ENCODE measurements at places on chromosomes 13 and 19.

DNA sequence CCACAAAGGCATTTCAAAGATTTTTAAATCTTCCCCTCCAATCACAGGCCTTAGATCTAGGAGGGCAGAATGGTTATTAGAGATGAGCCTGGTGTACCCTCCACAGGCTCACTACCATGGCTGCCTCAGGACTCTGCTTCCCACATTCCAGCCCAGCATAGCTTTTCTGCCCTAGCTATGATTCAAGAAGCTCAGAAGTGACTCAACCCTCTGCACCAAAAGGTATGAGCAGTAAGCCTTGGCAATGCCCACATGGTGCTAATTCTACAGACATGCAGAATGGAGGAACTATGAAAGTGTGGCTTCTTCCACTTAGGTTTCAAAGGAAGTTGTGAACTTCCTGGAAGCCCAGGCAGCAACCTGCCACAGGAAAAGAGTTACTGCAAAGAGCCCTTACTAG lies 786.2 kb downstream of the SLITRK6 start:
- DNase-seq: no peak

DNA sequence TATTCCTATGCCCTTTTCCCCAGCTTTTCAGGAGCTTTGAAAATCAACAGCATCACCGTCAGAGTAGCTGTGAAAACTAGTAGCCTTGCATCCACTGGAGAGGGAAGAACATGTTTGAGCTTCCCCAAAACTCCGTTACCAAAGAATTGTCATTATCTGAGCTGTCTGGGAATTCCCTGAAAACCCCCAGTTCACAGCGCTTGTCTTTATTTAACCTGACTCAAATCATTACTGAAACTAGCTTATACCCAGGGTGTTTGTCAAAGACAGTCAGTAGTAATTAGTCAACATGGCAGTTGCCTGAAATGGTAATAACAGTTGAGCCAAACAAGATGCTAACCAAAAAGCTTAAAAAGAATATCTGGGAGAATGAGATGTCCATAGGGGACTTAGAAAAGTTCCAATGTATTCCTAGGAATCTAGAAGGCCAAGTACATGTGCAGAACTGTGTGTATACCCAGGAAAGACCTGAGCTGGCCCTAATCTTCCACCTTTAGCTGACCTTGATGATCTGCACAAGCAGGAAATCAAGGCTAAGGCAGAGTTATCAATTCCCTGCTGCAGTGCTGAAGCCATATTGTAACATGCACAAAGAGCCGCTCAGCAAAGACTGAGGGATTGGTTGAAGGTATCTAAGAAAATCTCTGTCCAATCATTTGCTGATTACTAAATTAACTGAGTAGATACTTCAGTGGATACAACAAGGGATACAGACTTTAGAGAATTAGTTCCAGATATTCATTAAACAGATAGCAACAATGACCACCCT lies 130.8 kb downstream of the KL start:
- peak; percentile 25 for DNase-seq

DNA sequence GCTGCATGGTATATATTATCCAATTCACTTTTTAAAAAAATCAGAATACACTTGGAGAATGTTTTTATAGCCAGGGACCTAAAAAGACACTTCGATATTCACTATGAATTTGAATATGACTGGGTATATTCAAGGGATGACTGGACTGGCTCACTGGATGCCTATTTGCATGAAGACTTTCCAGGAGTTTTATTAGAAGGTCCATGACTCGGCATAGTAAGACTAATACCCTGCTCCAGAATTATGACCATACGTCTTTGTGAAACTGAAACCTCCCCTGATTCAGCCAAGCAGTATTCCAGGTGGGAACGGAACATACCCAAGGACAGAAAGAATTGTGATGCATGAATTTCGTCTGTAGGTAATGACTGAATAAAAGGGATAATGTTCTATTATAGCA lies 3.9 kb upstream of the FAM216B start:
- DNase-seq: no peak

DNA sequence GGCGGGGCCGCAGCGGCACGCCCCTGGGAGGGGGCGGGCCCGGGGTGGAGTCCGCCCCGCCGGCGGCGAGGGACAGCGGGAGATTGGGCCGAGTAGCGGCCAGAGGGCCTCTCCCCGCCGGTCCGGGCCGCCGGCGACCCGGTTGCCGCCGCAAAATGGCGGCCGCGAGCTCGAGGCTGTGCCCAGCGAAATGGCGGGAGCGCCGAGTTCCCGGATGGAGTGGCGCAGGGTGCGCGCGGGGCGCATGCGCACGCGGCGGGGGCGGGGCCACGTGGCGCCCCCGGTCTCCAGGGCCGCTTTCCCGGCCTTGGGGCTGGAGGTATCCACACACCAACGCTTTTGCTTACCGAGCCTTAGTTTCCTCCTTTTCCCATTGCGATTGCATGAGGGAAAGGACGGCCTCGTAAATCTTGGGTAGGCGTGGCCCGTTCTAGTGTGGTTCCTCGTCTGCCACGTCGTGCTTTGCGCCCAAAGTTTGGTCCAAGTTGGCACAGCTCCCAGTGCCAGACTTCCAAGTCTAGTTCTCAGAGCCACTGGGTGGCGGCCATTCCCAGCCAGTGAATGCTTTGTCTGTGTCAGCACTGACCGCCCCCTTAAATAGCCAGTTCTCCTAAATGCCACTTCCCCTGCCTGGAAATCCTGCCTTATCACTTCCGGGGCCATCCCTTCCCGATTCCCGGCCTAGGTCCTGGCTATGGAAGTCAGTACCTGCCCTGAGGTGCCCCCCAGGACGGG lies 513 bp downstream of the CIRBP start:
- peak; percentile 93 for DNase-seq

DNA sequence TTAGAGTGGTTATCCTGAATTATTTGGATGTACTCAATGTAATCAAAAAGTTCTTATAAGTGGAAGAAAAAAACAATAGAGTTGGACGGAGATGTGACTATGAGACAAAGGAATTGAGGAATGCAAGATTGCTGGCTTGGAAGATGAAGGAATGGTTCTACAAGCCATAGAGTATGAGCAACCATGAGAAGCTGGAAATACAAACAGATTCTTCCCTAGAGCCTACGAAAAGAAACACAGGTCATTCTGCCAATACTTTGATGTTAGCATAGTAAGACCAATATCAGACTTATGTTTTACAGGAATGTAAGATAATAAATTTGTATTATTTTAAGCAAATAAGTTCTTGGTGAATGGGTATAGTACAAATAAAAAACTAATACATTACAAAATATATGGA lies 249.2 kb downstream of the DIAPH3 start:
- DNase-seq: no peak

DNA sequence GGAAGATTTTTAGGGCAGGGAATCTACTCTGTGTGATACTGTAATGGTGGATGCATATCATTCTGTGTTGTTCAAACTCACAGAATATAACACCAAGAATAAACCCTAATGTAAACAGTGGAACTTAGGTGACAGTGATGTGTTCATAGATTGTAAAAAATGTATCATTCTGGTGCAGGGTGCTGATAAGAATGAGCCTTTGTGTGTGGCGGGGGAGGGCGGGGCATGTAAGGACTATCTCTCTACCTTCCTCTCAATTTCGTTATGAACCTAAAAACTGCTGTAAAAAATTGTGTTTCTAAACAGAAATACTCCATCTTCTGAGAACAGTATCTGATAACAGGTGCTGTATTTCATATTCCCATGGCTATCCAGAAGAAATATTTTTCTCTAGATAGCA lies 35.6 kb downstream of the TNFRSF19 start:
- no peak for DNase-seq

DNA sequence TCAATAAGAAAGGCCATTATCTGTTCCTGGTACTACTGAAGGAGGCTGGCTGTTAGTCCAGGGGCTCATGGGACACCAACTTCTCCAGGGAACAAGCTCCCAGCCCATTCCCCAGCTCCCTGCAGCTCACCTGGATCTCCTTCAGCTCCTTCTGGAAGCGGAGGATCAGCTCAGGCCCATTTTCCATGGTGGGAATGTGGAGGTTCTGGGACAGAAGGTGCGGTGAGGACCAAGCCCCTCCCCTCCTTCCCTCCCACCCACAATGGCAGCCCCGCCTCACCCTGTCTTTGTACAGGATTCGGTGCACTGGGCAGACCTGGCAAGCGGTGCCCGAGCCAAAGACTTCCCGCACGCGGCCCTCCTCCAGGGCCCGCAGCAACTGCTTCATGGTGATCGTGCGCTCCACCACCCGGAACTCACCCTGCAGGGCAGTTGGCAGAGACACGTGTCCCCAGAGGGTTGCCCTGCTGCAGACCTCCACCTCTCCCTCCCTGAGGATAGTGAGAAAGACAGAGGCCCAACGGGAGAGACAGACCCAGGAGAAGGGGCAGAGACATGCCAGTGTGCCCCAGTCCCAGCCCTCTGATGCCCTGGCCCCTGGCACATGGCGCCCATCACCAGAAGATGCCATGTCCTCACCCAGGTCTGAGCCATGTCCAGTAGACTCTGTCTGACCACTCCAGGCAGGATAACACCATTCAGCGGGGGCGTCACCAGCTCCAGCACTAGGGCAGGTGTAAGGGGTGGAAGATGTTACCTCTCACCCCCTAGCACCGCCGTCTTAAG lies 14.3 kb downstream of the BCAT2 start:
- DNase-seq: no peak

DNA sequence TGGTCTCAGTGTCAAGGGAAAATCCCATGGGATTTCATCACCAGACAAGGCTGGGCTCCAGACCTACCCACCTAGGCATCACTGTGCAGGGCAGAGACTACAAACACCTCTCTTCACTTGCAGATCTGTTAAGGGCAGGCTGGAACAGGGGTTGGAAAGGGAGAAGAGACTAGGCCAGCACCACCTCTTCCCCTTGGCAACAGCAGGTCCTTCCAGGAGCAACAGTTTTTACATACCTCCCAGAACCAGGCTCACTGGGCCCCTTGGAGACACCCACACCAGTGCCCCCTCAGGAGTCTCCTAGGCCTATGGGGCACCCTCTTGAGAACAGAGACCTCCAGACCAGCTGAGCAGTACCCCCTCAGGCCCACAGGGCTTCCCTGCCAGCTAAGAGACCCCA lies 2.5 kb upstream of the UBE2M start:
- no peak for DNase-seq

- no peak for DNase-seq
Measured at GRCh38 chr13:27869436-27870095, 50.2 kb upstream of the PDX1 start.

DNA sequence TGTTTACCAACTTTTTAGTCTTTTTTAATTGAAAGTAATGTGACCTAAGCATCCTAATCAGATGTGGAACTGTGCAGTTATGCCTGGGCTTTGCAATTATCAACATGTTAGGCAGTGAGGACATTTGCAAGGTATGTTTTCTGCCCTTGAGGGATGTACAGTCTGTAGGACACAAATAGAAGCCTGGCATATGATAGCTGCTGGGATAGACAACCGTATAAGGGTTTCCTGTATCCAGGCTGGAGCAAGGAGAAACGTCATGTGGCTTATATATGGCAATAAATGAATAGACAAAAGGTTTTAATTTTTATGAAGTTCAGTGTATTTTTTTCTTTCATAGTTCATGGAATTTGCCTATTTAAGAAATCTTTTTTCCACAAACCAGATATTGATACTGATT lies 2.0 kb upstream of the VPS36 start:
- no peak for DNase-seq

DNA sequence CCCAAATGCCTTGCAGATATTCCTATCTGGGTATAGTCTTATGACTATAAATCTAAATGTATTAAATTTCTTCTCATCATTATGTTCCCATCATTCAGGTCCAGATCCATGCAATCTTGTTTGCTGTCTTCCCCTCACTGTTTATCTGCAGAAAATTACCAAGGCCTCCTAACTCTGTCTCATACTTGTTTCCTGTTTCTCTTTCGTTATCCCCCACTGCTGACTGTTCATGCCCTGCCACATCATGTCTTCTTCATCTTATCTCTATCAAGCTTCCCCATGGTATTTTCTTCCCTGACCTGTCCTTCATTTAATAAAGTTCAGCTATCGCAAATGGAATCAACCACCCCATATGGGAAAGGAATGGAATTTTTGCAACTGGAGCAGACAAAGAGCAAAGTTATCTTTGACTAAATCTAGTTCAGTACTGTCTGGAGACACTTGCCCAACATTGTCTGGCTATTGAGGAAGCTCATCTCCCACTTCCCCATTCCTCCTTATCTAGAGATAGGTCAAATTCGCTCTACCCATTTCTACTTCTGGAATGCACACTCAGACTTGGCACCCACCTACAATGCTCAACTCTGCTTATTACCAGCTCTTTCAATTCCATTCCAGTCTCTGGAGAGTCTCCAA lies 1358.1 kb downstream of the EFNB2 start:
- no peak for DNase-seq

DNA sequence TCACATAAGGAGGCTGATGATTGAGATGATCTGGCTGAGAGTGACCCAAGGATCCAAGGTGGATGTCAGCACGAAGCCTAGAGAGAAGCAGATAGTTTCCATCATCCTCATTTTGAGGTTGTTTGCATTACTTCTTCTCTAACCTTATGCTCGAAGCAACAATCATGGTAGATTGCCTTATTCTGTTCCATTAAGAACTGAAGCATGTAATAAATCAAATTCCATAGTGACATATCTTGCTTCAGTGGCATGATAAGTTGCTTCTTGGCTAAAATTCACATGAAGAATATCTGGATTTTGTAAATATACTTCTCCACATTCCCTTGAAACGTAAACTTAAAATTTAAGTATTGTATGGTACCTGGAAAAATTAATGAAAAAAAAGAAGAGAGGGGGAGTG lies 377.8 kb upstream of the DACH1 start:
- DNase-seq: no peak

GRCh38 chr13:35478271-35479037 lies 2.0 kb upstream of the MAB21L1 start:
- no peak for DNase-seq

DNA sequence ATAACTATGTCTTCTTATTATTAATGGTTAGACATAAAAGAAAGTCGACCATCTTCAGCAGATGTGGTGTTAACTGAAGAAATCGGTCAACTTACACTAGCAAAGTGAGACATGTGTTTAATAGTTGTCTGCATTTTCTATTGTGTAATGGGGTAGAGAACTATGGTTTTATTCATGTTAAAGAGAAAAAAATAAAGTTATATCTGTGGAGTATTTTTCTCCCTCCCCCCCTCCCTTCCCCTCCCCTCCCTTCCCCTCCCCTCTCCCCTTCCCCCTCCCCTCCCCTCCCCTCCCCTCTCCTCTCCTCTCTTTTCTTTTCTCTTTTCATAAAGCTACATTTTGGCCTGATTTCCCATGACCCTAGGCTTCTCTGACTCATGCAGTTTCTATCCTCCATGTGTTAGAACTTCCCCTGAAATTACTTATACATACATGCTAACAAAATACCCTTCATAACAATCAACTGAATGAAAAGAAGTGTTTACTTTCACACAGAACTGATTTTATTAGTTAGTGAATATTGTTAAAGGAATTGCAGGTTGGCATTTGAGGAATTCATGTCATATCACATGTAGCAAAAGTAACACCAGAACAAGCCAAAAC lies 1431.0 kb upstream of the ATXN8OS start:
- DNase-seq: no peak

DNA sequence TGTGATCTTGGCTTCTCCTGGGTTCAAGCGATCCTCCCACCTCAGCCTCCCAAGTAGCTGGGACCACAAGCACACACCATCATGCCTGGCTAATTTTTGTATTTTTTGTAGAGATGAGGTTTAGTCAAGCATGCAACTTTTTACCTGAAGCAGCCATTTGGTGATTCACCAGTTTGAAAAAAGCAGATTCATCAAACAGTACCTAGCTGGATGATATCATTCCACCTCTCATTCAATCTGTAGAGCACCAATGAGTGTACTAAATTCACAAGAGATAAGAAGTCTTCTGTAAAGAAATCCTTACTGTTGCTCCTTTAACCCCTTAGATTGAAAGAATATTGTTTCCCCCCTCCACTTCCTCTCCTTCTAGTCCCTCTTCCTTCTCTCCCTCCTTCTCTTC lies 261.1 kb upstream of the RFC3 start:
- no peak for DNase-seq

- DNase-seq: no peak
Measured at GRCh38 chr19:53898636-53899341, 10.3 kb upstream of the CACNG7 start.

Data from GM12892 (cell line).